ENCODE measurements at places on chromosomes 7 and 10. TPM values are rescaled to one million over a fixed set of nuclear protein-coding genes. Genes with fewer than 3 reads are reported as not detected.

Gene FZD1
- total RNA-seq = 25.1 TPM

Gene CRHR2
- 0.16 TPM for total RNA-seq

Gene EBLN1
- not detected for total RNA-seq

Gene LIPN
- total RNA-seq = not detected

Gene TMEM184A
- total RNA-seq = 9.7 TPM

Gene TMEM270
- total RNA-seq = not detected

Gene MICALL2
- 8.4 TPM for total RNA-seq

DNA sequence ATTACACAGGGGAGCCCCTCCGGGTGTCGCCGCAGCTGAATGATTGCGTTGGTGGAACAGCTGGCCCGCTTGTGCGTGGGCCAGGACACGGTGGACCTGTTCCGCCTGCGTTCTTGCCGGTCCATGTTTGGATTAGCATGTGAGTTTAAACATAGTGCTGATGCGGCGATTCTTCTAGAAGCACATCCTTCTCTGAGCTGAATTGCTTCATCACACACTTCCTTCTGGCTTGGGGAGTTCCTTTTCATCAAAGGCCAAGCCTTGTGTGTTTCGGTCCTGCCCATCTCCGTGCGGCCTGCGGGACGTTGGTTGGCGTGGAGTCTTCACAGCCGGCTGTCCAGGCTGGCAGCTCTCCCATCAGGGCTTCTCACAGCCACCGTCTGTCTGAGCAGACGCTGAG is 45.5 kb upstream of the SLC29A4 start:
- DNase-seq = no peak

DNA sequence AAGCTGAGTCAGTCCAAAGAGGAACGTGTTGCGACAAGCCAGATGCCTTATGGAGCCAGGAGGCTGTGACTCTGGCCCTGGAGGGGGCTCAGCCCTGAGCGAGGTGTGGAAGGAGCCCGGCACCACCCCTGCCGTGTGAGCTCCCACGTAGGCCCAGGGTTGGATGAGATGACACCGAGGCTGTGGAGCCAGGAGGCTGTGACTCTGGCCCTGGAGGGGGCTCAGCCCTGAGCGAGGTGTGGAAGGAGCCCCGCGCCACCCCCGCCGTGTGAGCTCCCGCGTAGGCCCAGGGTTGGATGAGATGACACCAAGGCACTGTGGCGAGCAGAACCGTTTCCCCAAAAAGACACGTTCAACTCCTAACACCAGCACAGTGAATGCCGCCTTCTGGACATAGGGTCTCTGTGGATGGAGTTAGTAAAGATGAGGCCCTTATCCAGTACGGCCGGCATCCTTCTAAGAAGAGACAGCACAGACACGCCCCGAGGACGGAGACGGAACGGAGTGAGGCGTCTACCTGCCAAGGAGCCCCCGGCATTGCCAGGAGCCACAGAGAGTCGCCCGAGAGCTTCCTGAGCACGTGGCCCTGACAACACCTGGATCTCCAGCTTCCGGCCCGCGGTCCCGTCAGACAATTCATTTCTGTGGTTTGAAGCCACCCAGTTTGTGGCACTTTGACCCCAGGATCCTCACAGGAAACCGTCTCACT is 472.5 kb downstream of the DNAJB6 start:
- DNase-seq = no peak

- DNase-seq = no peak
Observed at GRCh38 chr7:155455776-155456737, 1.9 kb upstream of the EN2 start.

DNA sequence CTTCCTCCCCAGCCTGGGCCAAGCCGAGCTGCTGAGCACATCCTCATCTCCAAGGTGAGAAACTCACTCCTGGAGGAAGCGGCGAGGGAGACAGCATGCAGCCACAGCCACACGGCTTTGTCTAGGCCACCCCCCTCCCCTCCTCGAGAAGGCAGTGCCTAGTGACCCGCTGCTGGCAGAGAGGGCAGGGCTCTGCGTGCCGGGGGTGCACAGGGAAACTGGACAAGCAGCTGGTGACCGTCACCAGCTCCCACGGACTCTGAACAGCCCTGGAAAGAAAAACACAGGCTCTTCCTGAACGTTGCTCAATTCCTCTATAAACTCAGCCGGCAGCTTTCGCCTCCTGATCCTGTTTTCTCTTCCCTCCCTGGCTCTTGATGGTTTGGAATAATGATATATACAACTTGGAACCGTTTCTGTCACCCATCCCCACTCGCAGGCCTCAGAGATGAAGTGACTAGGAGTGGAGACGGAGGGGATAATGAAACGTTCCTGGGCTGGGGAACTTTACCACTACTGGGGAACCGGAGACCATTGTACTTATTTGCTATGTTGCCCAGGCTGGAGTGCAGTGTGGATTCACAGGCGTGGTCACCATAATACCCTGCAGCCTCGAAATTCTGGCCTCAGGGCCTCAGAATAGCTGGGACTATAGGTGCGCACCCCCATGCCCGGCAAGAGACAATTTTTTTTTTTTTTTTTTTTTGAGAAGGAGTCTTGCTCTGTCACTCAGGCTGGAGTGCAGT is 19.3 kb downstream of the PAPOLB start:
- DNase-seq = no peak

DNA sequence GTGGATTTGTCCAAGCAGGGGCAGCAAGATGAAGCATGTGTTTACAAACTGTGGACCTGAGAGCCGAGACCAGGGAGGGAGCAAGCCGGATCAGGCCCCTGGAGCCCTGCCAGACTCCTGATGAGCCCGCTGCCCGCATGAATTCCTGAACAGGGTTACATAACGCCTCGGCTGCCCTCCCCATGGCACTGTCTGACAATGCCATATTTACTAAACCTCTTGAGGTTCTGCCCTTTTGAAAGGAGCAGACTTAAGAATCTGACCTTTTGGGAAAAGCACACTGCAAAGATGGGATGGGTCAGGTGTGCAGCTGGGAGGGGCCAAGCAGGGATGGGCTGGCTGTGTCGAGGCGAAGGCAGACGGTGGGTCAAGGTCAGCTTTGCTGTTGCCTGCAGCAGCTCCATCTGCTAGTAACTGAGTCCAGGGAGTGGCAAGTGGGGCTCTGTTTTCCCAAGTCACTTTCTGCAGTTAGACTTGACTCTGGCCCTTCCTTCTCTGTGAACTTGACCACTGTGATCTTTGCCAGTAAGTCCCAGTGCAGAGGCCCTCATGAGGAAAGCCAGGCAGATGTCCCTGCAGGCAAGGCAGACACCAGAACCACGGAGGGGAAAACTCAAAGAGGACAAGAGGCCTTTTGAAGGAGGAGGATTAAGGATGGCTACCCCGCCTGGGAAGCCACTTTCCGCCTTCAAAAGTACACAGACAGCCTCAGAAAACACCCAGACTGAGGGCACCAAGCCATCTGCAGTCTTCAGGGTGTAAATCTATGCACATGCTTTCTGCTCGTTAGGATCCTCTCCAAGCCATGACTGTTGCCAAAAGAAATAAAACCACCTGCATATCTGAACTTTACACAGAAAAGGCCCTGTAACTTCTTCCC is 175.8 kb downstream of the TNS3 start:
- peak; percentile 59 for DNase-seq

GRCh38 chr7:2983586-2983985 is 60.1 kb downstream of the CARD11 start:
- peak; percentile 15 for DNase-seq

GRCh38 chr7:134752006-134752760 is 27.3 kb upstream of the CALD1 start:
- DNase-seq = no peak

GRCh38 chr7:123562121-123562520 is 4.5 kb upstream of the NDUFA5 start:
- no peak for DNase-seq

DNA sequence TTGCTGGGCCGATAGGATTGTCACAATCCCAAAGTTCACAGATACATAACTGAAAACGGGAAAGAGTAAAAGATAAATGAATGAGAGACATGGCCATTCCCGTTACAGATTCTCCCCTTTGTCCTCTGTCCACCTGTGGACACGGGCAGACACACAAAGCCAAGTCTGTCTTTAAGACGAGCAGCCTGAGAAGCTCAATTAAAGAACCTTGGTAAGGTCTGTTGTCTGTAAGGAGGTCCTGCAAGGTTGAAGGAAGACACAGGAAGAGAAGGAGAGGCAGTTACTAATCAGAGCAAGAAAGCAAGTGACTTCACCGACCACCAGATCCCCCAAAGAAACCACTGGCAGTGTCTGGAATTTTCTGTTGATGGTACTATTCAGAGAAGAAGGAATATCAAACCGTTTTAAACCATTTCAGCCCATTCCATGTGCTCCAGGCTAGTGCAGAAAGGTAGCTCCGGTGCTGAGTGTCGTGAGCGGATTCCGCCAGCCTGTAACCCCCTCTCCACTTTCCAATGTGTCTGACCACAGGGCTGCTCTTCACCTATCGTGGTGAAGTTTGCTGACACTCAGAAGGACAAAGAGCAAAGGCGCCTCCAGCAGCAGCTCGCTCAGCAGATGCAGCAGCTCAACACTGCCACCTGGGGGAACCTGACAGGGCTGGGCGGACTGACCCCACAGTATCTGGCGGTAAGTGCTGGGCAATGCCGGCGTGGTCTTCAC is 252.6 kb downstream of the CELF2 start:
- peak; percentile 20 for DNase-seq

- DNase-seq = no peak
Observed at GRCh38 chr7:20075992-20076820, 141.0 kb downstream of the MACC1 start.

DNA sequence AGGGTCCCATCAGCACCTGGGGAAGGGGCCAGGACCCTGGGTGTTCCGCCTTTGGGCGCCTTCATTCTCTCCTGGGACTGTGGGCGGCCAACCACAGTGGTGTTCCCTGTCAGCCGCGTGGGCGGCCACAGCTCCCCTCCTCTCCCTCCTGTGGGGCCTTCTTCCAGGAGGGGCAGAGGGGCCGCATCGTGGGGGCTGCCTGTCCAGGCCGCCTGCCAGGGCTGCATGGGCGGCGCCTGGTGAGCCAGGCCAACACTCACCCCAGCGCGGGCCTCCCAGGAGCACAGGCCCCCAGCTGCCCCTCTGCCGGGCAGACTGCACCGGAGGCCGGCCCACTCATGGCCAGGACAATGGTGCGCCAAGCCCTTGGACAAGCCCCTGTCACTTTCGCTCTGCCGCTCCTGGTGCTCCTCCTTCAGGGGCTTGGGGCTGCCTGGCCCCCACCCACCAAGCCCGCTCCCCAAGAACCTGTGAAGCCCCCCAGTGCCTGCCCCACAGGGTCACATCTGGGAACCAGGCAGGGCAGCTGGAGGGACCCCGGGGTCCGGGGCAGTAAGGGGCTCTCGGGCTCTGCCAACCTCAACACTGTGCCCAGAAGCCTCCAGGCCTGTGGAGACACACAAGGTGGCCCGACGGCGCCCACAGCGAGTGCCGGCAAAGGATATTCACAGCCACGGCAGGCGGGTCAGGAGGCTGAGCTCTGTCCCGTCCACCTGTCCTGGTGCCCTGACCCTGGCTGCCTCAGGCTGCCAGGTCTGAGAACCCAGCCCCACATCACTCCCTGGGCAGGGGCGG is 42.8 kb downstream of the AP5Z1 start:
- no peak for DNase-seq

DNA sequence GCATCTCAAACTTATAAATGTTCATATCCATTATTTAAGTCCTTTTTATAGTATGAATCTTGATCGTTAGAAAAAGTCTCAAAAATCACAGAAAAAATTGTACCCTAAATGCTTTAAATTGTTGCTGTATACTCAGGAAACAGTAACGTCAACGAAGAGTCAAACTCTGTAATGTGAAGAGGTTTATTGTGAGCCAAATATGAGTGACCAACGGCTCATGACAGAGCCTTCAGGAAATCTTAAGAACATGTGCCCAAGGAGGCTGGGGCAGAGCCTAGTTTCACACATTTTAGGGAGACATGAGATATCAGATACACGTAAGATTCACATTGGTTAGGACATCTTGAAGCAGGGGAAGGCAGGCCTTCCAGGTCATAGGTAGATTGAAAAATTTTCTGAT is 86.1 kb downstream of the PIP4K2A start:
- no peak for DNase-seq

GRCh38 chr10:28881171-28881882 is 204.0 kb downstream of the BAMBI start:
- DNase-seq = no peak

GRCh38 chr10:14665865-14666857 is 108.5 kb downstream of the FAM107B start:
- no peak for DNase-seq

- DNase-seq = no peak
Observed at GRCh38 chr7:80707318-80707717, 68.9 kb downstream of the CD36 start.

DNA sequence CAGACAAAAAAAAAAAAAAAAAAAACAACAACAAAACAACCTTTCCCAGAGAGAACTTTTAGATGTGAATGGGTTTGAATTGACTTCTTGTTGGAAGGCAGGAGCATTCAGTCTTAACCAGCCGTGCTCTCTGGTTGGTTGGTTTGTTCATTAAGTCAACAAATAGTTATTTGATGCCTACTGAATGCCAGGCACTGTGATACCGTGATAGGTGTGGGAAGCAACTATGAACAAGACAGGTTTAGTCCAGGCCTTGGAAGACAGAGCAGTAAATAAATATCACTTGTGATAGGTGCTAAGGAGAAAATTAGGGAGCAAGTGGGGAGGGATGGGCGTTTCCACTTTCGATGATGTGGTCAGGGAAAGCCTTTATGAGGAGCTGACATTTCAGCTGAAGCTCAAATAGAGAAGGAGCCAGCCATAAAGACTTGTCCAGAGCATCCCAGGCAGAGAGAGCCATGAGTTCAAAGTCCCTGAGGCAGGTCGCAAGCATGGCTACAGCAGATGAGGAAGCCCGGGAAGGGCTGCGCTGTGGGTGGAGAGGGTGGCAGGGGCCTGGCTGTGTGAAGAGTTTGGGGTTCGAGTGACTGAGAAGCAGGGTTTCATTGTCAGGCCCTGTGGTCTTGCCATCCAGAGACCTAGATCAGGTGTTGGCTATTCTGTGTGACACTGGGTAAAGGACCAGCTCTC is 8.0 kb downstream of the TSPAN15 start:
- no peak for DNase-seq

DNA sequence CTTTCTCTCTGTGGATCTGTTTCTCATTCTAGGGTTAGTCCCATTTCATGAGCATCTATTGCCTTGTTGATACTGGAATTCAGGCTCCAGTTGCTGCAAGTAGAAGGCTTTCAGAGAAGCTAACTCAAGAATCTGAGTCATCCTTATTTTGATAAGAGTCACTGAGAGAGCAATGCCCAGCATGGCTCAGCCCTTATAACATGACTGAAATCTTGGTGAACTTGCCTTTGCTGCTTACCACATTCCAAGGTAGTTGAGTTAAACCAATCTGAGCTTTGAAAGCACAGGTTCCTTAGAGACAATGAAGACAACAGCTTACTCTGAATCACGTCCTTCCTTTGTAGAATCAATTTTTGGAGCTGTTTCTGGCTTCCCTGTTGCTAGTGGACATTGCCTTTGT is 53.6 kb upstream of the CHCHD3 start:
- DNase-seq = no peak

DNA sequence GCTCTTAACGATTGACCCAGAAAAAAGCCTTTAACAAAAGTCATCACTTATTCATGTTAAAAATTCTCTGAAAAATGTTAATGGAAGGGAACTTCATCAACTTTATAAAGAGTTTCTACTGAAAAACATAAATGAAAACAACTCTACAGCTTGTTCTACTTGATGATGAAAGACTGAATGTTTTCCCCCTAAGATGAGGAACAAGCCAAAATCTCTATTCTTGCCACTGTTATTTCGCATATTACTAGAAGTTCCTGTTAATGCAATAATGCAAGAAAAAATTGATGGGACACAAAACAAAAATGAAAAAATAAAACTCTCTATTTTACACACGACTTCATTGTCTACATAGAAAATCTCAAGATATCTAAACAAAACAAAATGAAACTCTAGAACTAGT is 249.8 kb upstream of the AKR1E2 start:
- no peak for DNase-seq

- no peak for DNase-seq
Observed at GRCh38 chr7:119232091-119232490, 1007.6 kb downstream of the ANKRD7 start.
